ENCODE measurements at places on chromosomes 1 and 21.

GRCh38 chr1:165960136-165960535 is 132.7 kb downstream of the UCK2 start:
- no peak for DNase-seq

DNA sequence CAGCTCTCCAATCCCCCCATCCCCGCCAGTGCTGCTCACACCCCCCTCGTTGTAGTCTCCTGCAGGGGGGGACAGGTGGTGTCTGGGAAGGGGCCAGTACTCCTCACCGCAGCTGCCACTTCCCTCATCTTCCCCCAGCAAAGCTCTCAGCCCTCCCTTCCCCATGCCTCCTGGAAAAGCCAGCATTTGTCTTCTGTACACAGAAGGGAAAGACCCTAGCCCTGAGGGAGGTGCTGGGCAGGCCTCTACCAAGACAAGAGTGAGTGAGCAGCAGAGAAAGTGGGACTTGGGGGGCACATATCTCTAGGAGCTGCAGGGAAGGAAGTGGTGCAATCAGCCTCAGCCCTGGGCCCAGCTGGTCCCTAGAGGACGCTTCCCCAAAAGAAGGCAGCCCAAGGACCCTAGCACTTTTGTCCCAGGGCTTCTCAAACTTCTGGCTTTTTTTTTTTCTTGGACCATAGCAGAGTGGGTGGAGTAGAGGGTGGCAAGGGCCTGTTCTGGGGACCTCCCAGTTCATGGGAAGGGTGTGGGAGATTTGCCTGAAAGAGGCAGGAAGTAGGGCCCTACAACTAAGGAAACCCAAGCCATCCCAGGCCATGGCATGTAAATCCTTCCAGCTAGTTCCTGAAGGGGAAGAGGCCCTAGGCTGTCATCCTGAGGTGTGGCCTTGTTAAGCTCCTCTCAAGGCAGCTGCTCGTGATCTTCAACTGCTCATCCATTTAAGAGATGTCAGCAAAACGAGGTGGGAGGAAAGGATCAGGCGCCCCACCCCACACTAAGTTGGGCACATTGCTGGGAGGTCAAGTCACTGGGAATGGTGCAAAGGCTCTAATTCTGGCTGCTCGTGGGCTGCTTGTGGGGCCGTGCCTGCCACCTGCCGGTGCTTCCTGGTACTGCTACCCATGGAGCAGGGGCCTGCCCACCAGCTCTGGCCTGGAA is 12.6 kb downstream of the ZC3H12A start:
- peak; percentile 70 for DNase-seq

DNA sequence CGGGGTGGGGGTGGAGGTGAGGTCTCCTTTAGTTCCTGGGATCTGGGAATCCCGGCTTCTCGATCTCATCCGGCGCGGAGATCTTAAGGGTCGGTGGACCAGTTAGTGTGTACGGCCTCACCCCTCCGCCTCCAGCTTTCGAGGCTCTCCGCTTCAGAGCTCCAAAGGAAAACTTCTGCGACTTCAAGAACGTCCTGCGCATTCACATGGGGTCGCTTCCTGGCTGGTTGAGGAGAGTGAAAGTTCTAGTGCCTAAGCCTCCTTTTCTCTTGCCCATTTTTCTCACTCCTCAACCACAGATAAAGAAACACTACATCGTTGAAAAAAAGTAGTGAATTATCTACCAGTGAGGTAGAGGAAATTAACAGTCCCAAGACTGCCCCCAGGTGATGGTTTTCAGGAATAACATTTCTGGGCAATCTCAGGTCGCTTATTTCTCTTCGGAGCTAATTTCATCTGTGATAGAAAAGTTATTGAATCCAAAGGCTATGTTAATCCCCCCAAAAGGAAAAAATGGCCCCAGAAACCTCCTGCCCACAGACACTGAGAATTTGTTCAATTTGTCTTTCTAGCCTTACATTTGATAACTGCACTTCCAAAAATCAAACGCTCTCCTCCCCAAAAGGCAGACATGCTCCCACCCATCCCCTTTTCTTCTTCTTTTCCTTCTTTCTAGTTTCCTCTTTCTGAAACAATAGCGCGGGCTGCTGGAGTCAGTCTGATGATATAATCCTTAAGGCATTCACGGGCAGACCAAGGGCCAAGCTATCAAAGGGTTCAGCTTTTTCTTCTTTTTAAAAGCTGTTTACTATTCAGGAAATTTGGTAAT is 20.6 kb upstream of the TBX15 start:
- peak; percentile 19 for DNase-seq

DNA sequence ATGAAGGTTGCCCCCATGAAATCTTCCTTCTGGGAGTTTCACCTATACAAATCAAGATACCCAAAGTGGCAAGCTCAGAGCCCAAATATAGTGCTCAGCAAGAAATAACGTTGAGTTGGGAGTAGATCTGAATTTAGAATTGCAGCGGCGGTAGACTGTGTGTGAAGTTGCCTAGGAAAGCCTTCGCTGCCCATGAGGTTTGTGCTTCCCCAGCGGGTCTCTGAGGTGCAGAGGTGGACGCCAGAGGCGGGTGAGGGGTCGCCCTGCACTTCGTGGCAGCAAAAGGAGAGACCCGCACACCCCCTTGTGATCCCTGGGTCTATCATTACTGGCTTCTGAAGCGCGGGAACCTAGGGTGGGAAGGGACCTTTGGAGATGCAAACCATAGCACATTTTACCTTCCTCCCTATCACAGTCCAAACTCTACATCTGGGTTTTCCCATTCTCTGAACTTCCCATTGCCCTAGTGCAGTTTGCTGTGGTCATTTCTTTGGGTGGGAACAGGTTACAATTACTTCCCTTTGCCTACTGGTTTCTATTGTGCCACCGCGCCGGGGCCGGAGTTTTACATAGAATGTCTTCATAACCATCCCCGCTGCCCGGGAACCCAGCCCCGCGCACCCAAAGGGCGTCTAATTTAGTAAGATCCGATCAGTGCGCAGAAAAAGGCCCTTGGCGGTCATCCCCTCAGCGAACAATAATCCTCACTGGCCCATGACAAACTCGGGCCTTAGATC is 5.2 kb downstream of the TBX15 start:
- DNase-seq = no peak

DNA sequence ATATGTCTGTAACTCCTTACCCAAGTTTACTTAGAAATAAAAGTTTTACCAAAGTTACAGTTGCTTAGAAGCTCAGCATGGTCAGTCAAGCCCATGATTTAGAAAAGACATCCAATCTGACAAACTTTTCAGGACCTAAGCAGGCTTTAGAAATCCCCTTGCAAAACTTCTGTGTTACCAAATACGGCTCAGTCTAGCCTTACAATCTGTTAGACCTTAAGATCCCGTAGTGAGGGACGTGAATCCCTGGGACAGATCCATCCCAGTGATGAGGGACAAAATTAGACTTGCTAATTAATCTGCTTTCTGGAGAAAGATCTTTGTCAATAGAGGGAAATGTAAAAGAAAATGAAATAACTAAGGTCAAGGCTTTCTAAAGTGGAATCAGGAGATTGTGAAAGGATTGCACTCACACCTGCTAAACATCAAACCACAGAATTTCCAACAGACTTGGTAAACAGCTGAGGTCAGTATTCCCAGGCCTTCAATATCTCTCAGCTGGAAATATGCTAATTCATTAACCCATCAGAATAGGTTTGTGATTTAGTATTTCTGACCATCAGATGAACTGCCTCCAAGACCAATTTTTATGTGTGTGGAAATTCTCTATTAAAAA is 375.3 kb downstream of the DUSP10 start:
- no peak for DNase-seq

DNA sequence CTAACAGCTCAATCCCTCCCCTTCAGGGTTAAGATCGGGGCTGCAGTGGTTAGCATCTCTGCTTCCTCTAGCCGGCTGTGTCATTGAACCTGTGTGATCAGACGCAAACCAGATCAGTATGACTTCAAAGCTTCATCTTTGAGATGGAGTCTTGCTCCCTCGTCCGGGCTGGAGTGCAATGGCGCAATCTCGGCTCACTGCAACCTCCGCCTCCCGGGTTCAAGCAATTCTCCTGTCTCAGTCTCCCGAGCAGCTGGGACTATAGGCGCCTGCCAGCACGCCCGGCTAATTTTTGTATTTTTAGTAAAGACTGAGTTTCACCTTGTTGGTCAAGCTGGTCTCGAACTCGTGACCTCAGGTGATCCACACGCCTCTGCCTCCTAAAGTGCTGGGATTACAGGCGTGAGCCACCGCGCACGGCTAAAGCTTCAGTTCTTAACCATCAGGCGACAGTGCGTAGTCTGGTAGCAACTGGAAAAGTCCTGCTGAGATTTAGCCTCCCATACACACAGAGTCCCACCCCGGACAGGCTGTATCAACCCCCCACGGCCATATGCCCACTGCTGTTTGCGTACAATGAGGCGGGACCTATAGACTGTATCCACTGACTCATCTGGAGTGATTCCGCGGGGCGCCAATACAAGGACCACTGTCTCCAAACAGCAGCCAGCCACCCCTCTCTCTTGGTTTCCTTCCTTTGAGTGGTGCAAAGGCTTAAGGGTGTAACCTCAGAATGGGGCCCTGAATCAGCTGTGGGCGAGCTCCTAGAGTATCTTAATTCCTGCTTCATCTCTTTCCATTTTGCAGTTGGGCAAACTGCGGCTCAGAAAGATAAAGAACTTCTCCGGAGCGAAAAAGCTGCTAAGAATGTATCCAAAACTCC is 23.3 kb downstream of the CELA3A start:
- peak; percentile 78 for DNase-seq

GRCh38 chr1:171699531-171699930 is 42.3 kb downstream of the VAMP4 start:
- no peak for DNase-seq

- no peak for DNase-seq
These were observed 1266.9 kb upstream of the ADGRL2 start for GRCh38 chr1:80533775-80534334.

DNA sequence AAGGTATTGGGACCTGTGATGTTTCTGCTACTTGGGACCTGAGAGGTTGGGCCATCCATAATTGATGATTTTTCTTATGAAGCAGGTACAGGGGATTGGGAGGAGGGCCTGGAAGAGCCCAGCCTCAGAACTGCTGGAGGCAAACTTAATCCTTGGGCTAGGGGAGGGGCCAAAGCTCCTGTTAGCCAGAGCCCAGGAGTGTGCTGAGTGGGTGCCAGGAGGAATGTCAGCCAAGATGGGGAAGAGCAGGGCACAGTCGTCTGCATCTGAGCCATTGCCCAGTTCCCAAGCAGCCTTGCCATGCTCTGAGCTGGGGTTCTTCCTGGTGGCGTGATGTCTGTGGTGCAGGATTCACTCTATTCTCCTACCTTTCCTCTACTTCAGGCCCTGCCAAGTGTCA is 5.8 kb downstream of the MAPKAPK2 start:
- DNase-seq = no peak

DNA sequence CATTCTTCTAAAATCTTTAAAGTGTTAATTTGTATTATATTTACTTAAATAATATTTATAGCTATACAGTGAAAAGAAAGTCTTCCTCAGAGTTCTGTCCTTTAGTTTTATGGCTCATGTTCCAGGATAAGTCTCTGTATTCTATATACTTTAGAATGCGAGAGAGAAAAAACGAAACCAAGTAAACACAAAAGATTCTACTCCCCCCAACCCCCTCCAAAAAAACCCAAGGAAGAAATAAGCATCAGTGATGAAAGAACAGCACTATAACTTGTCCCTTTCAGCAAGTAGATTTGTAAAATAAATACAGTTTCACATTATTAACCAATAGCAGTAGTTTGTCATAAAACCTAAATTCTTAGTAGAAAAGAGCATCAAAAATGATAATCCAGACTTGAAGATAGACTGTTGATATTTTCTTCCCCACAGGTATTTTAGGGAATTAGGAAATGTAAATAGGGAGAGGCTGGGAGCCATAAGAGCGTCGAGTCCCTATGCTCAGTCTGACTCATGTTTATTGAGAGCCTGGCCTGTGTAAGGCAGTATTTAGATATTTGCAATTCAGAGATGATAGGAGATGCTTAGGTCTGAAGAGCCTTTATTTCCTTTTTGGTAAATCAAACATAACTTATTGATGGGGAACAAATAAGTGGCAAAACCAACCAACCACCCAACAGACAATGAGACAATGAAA is 35.5 kb downstream of the CDC14A start:
- no peak for DNase-seq

GRCh38 chr1:71390518-71390917 is 309.7 kb upstream of the ZRANB2 start:
- DNase-seq = no peak

GRCh38 chr21:38814126-38815059 is 8.7 kb downstream of the ETS2 start:
- no peak for DNase-seq

- peak; percentile 63 for DNase-seq
These were observed 4.4 kb upstream of the ADAMTS1 start for GRCh38 chr21:26849428-26850115.

GRCh38 chr21:41361786-41362604 is at the start of gene MX2:
TSS of gene MX2 (plus strand) at chr21:41362027. CDS start at chr21:41376907, 14,880 bp downstream.
- peak; percentile 77 for DNase-seq

DNA sequence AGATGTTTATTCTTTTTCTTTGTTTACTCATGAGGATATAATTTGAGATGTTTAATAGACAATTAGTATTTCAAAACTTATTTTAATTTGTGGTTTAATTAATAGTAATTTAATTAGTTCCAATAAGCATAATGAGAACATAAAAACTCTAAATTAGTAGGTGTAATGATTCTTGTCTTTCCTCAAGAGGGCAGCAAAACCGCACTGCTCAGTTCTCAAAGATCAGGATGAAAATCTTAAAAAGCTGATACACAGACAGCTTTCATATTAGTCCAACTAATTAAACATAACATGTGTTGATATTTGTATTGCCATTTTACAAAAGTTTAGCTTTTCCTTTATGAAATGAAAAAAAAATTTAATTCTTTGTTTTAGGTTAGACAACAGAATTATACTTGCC is 106.7 kb upstream of the C21orf91 start:
- peak; percentile 38 for DNase-seq

- no peak for DNase-seq
These were observed 359.1 kb downstream of the BARHL2 start for GRCh38 chr1:90357995-90358394.

- DNase-seq = no peak
These were observed 6.1 kb downstream of the PCSK9 start for GRCh38 chr1:55045430-55045829.

DNA sequence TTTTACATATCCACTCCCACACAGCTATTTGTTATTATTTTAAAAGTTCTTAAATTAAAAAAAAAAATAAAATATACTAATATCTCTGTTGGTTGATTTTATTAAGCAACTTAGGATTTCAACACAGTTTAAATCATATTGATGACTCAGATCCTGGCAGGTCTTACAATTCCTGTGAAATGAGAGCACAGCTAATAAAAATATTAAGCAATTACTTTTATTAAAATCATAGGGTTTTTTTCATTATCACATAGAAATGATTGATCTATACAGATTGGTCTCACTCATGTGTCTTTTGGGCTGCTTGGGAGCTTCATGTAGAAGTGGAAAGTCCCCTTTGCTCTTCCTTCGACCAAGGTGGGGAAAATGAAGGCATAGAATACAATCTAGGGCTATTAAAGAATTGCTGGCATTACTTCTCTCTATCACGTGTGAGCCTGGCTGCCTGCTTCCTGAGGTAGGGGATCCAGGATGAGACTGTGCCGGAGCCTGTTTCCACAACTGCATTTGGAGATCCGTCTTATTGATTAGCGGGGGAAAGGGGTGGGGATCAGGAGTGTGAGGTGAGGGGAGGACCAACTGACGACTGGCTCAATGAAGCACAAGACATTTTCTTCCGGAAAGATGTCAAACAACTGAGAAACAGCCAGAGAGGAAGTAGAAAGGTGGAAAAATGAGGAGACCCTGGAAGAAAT is 858.0 kb downstream of the USP25 start:
- no peak for DNase-seq
